ENCODE measurements at places on chromosomes 7 and 10. TPM values are rescaled to one million over a fixed set of nuclear protein-coding genes. Genes with fewer than 3 reads are reported as not detected.

DNA sequence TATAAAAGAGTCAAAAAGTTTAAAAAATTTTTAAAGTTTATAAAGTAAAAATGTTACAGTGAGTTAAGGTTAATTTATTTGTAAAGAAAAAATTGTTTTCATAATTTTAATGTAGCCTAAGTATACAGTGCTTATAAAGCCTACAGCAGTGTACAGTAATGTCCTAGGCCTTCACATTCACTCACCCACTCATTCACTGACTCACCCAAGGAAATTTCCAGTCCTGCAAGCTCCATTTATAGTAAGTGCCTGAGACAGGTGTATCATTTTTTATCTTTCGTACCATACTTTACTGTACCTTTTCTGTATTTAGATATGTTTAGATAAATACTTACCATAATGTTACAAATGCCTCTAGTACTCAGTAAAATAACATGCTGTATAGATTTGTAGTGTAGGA lies 269.7 kb upstream of the PHF14 start:
- no peak for DNase-seq

DNA sequence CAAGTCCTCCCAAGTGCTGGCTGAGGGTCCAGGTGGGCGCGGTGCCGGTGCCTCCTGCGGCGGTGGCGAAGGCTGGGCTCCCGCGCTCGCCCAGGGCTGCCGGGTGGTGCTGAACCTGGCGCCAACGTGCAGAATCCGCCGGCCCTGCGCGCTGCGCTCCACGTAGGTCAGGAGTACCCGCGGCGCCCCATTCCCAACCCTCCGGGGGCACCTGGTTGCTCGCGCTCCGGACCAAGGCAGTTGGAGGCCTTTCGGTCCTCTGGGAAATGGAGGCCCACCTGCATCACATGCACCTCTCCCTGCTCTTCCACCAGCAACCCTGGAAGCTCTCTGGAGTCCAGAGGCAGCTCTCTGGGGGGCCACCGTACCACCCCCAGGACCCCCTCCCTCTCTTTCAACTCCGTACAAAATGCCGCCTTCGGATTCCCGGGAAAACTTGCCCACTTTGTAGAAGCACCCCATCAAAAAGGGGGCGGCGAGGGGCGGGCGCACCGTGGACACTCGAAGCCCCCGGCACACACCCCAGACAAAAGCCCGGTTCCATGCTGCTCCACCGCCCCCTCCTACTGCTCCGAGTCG lies 745 bp downstream of the SLC16A9 start:
- peak; percentile 59 for DNase-seq

GRCh38 chr10:97517096-97517750 lies 18.5 kb downstream of the UBTD1 start:
- DNase-seq, result no peak

MEOX2 gene
- total RNA-seq, result 8.0 TPM

DNA sequence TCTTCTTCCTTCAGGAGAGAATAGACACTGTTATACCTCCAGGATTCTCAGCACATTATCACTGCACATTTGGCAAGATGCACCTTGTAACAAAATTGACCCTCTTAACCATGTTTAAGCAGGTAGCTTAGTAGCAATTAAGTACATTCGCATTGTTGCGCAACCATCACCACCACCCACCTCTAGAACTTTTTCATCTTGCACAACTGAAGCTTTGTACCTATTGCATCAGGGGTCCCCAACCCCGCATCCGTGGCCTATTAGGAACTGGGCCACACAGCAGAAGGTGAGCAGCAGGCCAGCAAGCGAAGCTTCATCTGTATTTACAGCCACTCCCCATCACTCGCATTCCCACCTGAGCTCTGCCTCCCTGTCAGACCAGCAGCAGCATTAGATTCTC lies 29.9 kb upstream of the SMURF1 start:
- no peak for DNase-seq

GNGT1 gene
- not detected for total RNA-seq

DNA sequence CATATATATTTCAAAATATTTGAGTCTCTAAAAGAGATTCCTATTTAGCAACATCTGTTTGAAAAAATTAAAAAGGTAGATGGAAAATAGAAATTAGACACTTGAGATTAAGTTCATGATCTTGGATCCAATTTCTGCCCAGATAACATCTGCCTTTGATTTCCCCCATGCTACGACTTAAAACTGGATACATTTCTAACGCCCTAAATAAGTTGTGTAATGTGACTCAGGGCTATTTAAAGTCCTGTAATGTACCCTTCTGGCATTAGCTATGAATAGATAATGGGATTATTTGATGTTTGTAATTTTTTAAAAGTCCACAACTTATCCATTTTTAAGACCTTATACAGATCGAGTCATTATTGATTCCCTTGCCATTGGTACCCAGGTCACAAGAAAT lies 23.4 kb downstream of the CFAP43 start:
- no peak for DNase-seq

GRCh38 chr7:128871050-128871449 lies 8.4 kb downstream of the ATP6V1F start:
- no peak for DNase-seq

DNA sequence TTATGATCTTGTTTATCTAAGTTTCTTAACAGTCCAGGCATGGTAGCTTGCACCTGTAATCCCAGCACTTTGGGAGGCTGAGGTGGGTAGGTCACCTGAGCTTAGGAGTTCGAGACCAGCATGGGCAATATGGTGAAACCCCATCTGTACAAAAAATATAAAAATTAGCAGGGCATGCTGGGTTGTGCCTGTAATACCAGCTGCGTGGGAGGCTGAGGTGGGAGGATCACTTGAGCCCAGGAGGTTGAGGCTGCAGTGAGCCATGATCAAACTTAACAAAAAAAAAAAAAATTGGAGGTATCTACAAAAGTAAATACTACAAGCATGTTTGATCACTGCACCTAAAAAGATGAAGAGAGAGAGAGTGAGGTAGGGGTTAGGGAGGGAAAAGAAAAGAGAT lies 9.0 kb upstream of the EZH2 start:
- DNase-seq, result no peak

SPDYE16 gene
- 0.26 TPM for total RNA-seq

- DNase-seq, result no peak
Measured at GRCh38 chr7:154416714-154417113, 364.5 kb downstream of the DPP6 start.

CYP2C19 gene
- total RNA-seq, result 0.78 TPM

GOLGA7B gene
- 9.1 TPM for total RNA-seq

GRCh38 chr7:151860771-151861170 lies 16.1 kb downstream of the PRKAG2 start:
- DNase-seq, result no peak

NPC1L1 gene
- total RNA-seq, result 0.52 TPM

DNA sequence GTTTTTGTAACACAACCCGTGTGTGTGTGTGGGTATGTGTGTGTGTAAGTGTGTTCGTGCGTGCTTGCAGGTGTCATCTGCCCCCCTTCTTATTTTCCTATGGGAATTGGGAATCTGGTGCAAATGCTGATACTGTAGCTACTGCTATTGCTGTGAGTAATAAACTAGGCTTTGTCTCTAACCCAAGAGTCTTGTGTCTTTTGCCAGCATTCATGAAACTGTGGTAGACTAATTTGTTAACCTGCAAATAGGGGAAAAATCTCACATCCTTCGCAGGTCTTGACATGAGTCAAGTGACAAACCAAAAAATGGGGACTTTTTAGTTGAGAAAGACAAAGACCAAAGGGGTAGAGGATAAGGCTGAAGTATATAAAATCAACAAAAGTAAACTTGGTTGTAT lies 57.9 kb upstream of the FAM133B start:
- no peak for DNase-seq

DNA sequence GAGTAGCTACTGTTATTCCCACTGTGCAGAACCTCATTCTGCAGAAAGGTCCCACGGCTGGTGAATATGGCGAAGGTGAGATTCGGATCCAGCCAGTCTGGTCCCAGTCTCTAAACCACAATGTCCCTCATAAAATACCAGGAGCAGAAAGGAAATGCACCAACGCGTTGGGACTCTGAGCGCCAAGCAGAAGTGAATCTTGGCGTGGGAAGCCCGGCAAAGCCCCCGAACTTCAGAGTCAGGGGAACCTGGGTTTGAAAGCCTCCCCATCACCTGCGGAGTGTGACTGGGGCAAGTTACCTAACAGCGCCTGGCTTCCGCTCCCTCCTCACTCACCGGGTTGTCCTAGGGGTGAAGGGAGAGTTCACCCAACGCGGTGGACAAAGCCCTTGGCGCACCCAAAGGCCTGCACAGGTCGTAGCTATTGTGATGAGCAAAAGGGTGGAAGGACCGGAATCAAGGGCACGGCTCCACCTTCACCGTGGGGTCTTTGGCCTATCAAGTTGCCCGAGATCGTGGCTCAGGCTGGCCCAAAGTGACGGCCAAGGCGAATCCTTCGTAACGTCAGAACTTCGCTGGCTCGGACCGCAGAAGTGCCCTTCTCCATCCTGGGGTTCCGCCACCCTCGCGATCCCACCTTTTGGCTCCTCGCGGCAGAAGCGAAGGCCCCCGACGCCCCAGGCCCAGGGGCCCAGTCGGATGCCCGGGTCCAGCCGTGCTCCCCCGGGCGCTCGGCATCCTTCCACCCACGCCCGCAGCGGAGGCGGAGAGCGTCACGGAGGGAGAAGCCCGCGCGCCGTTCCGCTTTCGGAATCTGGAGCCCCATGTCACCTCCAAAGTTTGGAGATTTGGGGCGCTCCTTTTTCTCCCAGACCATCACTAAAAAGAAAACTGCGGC lies 811 bp downstream of the RGS10 start:
- DNase-seq, result peak; percentile 10

CDK1 gene
- 0.66 TPM for total RNA-seq

DNA sequence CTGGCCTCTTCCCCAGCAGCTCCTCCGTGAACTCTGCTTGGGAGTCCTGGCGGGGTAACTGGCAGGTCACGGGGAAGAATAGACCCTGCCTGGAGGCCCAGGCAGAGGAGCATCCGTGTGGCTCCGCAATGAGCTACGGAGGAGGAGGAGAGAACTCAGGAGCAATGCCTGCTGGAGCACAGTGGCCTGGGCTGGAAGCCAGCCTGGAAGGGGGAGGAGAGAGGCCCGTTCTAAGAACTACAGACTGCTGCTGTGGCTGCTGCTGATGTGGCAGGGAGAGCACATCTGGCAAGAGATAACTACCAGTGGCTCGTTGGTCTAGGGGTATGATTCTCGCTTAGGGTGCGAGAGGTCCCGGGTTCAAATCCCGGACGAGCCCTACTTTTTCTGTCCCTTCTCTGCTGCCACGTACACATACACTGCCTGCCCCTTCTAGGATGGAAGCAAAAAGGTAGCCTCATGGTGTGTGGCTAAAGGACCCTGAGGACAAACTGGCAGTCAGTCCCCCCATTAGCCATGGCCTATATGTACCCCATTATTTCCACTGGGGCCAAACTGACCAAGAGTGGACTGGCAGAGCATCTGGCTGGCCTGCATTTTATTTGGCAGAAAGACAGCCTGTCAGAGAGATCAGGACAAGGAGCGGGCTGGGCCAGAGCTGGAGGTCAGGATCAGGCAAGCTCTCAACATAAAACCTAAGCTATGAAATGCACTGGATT lies 7.7 kb upstream of the OPN1SW start:
- peak; percentile 41 for DNase-seq

TMEM184A gene
- total RNA-seq, result 21.0 TPM

DNA sequence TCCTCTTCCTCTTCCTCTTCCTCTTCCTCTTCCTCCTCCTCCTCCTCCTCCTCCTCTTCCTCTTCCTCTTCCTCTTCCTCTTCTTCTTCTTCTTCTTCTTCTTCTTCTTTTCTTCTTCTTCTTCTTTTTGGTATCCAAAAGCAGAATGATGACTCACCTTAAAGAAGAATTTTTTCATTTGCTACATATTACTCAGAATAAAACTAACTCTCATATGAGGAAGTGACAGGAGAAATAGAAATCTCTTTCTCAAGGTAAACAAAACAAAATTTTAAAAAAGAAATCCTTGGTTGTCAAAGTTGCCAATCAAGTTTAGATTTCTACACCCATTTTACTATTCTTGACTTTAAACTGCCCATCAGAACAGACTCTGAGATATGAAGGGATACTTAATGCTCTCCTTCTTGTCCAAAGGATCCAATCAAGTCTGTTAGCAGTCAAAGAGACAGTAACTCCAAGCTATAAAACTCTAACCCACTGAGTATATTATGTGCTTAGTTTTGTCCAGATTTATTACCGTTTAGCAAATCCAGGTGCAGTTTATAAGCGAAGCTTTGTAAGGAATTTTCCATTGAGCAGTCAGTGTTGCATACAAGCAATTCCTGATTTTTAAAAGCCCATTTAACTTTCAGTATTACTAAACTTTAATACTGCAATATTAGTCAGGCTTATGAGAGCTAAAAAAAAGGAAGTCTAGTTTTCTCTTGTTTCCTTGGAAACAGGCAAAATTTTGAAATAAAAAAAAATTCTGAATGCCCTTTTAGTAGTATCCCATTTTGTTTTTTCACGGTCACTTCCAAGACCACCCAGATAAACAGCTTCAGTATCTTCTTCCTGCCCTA lies 43.1 kb upstream of the SNX13 start:
- no peak for DNase-seq

MRLN gene
- not detected for total RNA-seq

DNA sequence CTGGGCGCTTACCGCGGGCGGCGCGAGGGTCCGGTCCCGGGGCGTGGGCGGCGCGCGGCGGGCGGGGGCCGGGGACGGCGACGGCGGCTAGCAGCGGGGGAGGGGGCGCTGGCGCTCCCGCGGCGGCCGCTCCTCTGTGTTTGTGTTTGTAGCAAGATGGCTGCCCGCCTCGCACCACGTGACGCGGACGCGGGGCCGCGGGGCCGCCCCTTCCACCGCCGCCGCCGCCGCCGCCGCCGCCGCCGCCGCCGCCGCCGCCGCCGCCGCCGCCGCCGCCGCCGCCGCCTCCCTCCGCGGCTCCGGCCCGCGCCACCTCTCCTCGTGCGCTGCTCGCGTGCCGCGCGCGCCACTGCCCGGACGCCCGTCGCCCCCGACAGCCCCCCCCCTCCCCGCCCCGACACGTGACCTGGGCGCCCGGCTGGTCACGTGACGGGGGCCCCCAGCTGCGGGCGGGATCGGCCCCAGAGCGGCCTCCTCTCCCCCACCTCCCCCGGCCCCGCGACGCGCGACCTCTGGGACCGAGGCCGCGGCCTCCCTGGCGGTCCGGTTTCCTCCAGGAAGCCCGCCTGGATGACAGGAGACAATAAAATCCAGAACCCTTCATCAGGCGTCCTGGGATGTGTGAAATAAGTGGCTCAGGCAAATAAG lies at the start of gene GIGYF1:
Gene GIGYF1, minus strand, starts transcription at position 153 of the 648 bp plus-strand sequence. CDS start 6,012 bp downstream, outside the sequence.
- DNase-seq, result peak; percentile 74

DNA sequence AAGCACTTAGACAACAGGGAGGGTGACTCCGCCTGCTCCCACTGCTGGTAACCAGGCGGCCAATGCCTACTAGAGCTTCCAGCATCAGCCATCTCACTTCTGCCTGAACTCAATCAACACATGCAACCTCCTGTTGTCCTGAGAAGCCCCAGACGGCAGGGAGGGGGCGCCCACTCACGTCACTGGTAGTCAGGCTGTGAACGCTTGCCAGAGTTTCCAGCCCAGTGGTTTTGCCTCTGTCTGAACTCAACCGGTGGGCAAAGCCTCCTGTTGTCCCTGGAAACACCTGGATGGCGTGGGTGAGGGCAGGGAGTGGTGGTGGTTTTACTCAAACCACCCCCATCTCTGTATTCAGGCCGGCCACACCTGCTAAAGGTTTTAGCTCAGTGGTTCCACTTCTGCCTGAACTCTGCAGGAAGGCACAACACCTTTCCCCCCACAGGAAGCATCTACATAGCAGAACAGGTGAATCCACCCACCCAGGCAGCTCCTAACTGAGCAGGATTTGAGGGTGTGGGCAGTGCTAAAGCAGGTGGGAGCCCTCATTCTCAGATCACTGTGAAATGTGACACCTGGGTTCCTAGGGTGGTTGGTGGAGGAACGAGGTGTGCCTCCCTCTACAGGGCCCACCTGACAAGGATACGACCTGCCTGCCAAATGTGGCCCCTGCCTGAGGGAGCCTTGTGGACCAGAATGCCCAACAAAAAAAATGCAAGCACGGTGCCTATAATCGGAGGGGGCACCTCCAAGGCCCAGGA lies 563.0 kb upstream of the SEMA3D start:
- no peak for DNase-seq
